CD4-positive, alpha-beta T cell treated with Interferon gamma for 1 hour (primary cell): ENCODE measurements at places on chromosomes 4 and X.

DNA sequence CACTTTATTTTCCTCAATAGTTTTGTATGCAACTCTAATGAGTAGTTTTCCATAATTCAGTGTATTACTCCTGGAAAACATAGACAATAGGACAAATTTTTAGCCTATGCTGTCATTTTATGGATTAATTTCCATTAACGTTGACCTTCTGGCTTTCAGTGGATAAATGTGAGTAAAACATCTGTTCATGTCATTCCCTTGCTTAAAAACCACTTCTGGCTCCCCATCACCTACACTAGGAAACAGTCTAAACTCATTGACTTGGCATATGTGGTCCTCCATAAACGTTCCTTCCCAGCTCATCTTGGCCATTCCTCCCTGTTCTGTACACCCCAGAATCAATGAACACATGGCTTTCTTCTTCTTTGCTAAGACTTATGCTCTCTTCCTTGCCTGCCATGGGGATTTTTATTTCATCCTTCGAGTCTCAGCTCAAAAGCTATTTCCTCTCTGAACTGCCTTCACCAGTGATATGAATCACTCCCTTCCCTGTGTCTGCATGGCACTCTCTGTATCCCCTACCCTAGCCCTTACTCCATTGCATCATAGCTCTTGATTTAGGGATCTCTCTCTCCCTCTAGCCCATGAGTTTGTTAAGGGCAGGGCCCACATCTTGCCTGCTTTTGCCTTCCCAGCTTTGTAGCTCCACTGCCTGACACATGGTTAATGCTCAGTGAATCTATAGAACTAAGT, 34.8 kb downstream of the DOCK11 start:
- no peak for DNase-seq

DNA sequence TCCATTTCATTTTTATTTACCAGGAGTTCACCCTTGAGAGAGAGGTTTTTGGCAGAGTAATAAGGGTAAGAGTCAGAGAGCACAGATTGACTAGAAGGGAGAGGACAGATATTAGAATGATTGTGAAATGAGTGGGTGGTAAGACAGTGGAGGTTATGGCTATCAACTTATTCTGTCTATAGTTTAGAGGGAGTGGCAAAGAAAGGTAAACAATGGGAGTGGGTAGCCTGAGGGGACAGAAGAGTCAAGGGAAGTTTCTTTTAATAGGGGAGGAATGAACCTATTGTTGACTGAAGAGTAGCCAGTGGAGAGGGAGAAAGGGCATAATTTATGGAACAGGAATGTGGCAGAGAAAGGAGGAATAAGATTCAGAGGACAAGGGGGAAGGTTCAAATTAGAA, 186.5 kb upstream of the NRK start:
- no peak for DNase-seq

GRCh38 chr4:107472265-107472948, 247.6 kb downstream of the PAPSS1 start:
- DNase-seq, result no peak

DNA sequence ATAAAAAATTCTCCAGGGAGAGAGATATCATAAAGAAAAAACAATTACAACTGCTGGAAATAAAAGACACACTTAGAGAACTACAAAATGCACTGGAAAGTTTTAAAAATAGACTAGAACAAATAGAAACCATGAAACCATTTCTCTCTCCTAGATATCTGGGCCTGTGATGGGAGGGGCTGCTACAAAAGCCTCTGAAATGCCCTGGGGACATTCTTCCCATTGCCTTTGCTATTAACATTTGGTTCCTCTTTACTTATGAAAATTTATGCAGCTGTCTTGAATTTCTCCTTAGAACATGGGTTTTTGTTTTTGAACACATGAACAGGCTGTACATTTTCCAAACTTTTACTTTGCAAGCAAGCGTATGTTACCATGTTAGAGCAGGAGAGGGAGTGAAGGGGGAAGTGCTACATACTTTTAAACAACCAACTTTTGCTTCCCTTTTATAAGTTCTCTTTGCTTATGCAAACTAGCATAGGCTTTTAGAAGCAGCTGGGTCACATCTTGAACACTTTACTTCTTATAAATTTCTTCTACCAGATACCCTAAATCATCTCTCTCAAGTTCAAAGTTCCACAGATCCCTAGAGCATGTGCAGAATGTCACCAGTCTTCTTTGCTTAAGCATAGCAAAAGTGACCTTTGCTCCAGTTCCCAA, 47.9 kb upstream of the PACRGL start:
- no peak for DNase-seq

- DNase-seq, result no peak
Measured at GRCh38 chr4:55973650-55974049, 24.9 kb downstream of the CEP135 start.

DNA sequence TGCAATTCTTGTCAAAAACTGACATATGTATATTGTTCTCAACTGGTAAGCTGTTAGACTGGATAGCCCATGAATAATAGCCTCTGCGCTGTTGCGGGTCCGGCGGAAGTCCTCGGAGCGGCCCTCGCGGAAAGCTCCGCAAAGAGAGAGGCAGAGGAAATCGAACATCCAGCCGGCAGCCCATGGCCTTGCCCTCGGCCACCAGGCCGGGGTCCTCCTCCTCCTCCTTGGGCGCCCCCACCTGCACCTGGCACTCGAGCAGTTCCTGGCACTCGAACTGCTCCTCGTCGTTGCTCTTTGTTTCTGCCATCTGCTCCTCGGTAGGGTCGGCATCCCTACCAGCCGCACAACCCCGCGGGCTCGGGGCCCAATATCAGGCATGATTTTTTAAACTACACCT, 1176.3 kb downstream of the PCDH18 start:
- DNase-seq, result no peak

- DNase-seq, result no peak
Measured at GRCh38 chrX:1244164-1245076, 24.2 kb upstream of the CSF2RA start.

- no peak for DNase-seq
Measured at GRCh38 chr4:81290813-81291212, 75.8 kb upstream of the PRKG2 start.

GRCh38 chrX:8848911-8849310, 47.7 kb upstream of the FAM9A start:
- DNase-seq, result no peak

GRCh38 chr4:72418458-72418857, 150.6 kb downstream of the ADAMTS3 start:
- no peak for DNase-seq

DNA sequence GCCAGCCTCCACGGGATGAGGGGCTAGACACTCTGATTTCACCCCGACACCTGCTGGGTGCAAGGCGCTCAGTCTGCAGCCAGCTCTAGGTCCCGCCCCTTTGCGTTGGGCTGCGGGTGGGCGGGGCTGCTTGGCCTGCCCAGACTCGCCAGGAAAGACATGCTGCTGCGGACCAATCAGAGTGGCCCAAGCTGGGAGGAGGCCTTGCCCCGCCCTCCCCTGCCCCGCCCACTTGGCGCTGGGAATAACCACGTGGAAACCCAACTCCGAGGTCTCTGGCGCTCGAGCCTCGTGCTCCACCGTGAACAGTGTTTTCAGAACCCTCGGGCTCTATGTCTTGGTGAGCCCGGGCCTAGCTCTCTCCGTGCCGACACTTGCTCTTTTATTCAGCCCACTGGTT, 5.3 kb upstream of the VMA21 start:
- DNase-seq, result no peak

DNA sequence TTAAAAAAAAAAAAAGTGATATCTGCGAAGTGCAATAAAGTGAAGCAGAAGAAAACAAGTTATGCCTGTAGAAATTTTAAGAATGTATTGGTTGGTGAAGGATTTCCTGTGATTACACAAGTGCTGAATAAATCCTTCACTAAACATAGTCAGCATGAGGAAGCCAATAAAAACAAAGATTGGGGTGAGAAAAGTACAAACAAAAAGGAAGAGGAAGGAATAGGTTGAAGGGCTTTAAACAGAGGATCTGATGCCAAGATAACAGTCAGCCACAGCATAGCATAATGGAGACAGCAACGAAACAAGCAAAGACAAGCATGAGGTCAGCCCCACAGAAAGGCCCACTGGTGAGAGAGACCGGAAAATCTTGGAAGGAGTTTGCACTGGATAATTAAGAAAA, 372.2 kb downstream of the ADAM29 start:
- no peak for DNase-seq

DNA sequence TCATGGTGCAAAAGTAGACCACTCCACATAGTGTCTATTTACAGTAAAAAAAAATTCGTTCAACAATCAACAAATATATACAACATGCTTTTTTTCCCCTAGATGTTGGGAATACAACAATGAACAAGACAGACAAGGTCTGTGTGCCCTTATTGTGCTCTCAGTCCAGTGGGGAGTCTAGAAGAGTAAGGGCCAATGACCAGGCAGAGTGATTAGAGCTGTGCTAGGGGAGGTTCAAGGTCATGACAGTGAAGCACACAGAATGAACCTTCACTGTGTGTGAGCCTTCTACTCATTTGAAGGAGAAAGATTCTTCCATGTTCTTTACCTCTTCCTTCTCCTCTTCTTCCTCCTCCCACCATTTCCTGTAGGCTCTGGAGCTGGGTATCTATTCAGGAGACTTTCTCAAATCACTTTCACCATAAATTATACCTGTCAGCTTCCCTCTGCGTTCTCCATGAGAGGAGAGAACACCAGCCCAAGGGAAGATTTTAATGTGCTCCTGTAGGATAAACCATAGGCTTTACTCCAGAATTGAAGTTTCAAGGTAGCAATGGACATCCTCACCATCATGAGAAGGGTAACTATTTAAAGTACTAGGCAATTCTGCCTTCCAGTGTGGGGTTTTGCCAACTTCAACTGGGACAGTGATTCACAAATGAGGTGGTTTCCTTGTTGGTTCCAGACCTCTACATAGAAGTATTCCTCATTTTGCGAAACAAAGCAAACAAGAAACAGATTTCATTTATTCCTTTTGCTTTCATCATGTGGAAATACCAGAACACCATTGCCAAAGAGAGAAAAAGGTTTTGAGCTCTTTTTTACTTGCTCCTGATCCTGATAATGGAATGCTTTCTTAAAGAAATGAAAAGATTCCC, 246.9 kb upstream of the GPC4 start:
- DNase-seq, result no peak

- no peak for DNase-seq
Measured at GRCh38 chrX:154429711-154430110, 1.2 kb downstream of the ATP6AP1 start.

DNA sequence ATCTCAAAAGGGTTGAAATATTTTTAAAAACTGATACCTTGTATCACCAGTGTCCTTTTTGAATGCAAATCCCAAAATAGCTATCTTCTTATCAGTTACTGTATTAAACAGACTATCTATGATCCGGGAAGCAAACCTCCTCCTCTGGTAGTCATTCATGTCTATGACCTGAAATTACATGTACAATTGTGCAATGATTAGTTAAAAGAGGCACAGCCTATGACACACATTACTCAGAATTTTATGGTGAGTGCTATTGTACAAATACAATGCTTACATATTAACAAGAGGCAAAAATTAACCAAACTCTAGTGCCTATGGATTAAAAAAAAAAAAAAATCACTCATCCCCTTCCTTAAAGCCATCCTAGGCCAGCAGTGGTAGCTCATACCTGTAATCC, 21.7 kb downstream of the UGDH start:
- no peak for DNase-seq
